GM23248 (cell line): ENCODE measurements at places on chromosomes 16 and 17.

DNA sequence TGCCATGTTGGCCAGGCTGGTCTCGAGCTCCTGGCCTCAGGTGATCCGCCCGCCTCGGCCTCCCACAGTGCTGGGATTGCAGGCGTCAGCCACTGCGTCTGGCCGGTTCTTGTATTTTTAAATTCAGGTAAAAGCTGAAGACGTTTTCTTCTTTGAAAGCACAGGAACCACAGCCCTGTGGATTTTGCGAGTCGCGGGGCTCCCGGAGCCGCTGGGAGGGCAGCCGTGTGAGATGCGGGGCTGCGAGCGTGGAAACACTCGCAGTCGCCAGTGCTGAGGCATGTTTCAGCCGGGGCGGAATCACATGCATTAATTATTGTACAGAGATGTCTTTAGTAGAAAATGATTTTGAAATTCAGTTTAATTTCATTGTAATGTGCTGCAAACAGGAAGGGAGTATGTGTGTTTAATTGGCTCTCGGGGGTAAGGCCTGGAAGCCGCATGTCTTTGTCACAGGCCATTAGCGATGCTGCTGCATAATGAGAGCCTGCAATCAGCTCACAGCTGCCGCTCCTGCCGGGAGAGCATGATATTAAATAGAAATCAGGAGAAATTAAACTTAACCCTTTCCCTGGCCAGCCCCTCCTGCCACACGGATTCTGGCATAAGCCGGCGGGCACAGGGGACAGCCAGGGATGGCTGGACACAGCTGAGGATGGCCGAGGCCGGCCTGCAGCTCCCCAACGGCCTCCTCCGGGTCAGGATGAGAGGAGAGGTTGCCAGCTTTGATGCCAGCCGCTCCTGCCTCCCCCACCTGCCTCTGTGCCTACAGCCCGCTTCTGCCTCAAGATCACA, 35.4 kb upstream of the CDH15 start:
- no peak for DNase-seq

DNA sequence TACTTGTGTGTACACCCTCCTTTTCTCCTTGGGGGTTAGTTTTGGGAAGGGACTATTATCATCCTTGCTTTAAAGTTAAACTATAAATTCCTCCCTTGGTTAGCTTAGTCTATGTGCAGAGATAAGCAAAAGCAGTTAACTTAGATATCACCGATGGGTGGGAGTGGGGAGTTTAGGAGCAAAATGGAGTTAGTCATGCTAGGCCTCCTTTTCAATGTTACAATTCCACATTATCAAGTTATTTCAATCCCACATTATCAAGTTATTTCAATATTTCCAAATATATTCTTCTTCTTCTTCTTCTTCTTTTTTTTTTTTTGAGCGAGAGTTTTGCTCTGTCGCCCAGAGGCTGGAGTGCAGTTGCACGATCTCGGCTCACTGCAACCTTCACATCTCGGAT, 1.7 kb upstream of the BCAS3 start:
- no peak for DNase-seq

DNA sequence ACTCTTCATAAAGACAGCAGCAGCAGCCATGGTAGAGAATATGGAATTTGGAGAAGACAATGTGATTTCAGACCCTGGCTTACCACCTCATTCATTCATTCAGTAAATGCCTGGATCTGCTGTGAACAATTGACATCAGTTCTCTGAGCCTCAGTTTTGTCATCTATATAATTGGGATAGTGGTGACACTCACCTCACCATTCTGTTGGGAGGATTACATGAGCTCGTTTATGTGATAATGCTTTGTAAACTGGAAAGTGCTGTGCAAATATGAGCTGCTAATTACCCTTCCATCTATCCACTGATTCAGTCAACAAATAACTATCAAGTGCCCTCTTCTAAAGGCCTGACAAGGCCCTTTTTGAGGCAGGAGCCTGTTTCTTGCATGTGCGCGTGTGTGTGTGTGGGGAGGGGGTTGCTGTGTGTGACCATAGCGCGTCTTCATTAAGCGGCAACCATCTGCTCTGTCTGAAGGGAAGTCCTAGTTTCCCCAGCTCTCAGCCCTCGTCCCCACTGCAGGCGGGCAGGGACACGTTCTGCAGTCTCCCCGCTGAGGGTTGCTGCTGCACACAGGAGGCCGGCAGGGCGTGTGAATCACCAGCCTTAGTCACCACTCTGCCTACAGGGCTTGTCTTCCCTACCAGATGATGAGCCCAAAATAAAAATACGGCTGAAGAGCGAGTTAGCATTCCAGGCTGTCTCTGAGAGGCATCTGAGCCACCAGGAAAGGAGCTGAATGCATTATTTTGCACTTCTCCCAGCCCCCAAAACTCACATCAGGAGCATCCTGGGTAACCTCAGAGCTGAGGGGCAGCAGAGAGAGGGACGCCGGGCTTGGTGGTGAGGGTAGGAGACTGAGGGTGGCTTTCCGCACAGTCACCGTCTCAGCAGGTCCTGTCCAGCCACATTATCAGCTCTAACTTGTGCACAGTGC, 19.9 kb downstream of the ARL4D start:
- DNase-seq: peak; percentile 97

- no peak for DNase-seq
Measured at GRCh38 chr16:9082422-9082821, 9.0 kb upstream of the HAPSTR1 start.

DNA sequence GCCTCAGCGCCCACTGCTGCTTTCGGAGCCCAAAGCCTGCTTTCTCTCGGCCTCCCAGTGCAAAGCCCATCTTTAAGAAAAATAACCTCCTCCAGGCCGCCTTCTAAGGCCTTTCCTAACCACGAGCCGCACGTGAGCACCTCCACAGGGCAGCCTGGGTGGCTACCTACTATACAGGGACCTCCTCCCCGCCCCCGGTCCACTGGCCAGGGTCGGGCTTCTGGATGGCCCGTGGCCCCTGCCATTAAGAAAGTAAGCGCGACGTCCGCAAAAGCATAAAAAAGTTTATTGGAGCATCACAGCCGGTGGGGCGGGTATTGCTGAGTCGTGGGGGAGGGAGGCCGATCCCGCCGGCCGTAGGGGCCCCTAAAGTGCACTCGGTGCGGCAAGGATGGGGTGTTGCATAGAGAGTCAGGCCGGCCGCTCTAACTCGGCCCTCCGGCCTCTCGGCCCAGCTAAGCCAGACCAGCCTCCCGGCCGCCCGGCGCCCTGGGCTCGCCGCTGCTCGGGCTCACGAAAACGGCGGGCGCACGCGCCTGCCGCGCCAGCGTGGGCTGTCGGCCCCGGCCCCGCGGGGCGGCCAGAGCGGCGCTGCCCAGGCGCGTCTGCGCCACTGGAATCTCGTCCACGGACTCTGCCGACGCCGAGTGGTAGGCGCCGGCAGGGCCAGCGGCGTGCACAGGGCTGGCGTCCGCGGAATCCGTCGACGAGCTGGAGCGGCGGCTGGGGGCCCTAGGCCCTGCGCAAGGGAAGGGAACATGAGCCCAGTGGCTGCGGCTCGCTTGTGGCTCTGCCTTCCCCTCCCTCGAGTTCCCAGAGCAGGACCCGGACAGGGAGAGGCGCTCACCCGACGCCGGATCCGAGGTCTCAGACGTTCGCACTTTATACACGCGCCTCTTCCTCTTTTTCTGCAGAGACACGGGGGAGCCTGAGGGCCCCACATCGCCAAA, 1.1 kb upstream of the TPPP3 start:
- peak; percentile 53 for DNase-seq

DNA sequence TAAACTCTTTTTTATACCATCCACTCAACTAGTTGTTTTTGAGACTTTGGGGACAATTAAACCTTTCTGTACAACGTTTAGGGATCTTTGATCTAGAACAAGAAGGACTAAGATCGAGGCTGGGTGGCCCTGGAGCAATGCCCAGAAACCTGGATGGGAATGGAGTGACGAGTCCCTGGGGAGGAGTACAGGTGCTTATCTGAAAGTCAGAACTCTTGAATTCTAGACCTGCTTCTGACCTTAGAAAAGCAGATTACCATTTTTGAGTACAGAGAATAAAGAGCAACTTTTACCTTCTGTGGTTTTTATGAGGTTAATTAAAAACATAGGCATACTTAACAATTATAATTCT, 17.8 kb downstream of the UBE2Z start:
- DNase-seq: no peak
